ENCODE measurements at places on chromosomes 16 and 17. TPM values are rescaled to one million over a fixed set of nuclear protein-coding genes. Genes with fewer than 3 reads are reported as not detected.
A peak's percentile ranks its signal among the peaks of the same experiment; 100 is the strongest.

CIBAR2 gene
- polyA plus RNA-seq, result not detected

KRT24 gene
- polyA plus RNA-seq, result 0.56 TPM

LRRC36 gene
- not detected for polyA plus RNA-seq

RPL27 gene
- 2,693 TPM for polyA plus RNA-seq

PRSS33 gene
- not detected for polyA plus RNA-seq

CRYBA1 gene
- not detected for polyA plus RNA-seq

C16orf96 gene
- not detected for polyA plus RNA-seq

KRTAP3-2 gene
- polyA plus RNA-seq, result not detected

TBC1D3K gene
- polyA plus RNA-seq, result not detected

MEOX1 gene
- 3.3 TPM for polyA plus RNA-seq

SLC47A1 gene
- 1.1 TPM for polyA plus RNA-seq

MIEF2 gene
- polyA plus RNA-seq, result 2.1 TPM

GRCh38 chr17:64546716-64547115 is 39.9 kb downstream of the CEP95 start:
- no peak for DNase-seq

GRCh38 chr16:58449768-58450167 is 50.2 kb upstream of the NDRG4 start:
- DNase-seq, result no peak

GRCh38 chr16:20873331-20873730 is 26.8 kb downstream of the DCUN1D3 start:
- no peak for DNase-seq

GRCh38 chr17:9684955-9685621 is 39.8 kb downstream of the USP43 start:
- no peak for DNase-seq

DNA sequence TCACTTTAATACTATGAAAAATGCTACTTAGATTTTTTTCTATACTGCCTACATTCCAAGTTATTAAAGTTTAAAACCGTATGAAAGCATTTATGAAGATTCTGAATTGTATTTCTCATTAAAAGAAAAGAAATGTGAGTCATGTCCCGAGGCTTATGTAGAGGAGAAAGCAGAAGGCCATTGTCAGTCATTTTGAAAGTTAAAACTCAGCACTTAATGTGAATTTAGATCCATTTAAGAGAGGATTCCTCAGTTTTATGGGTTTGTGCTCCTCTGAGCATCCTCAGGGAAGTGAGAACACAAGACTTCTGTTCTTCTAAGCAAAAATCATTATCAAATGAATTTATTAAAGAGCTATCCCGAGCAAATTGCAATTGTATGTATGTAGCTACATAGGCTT is 11.8 kb downstream of the C17orf75 start:
- DNase-seq, result no peak

- peak; percentile 88 for DNase-seq
Measured at GRCh38 chr17:1490643-1491442, 1.6 kb downstream of the MYO1C start.

DNA sequence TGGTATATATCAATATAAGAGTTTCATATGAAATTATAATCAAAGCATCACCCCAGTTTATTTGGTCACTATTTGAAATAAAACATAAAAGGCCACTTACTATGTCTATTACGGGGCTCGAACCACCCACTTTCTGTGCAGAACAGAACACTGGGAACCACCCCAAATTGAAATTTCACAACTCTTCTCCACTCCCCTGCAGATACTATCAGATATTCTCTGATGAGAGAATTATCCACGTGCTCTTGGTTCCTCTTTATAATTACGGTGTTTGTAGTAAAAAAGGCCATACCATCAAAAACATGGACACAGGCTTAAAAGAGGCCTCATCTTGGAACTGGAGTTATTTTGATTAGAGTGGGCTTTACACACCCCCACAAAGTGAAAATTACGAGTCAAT is 82.8 kb downstream of the WDR59 start:
- DNase-seq, result no peak

DNA sequence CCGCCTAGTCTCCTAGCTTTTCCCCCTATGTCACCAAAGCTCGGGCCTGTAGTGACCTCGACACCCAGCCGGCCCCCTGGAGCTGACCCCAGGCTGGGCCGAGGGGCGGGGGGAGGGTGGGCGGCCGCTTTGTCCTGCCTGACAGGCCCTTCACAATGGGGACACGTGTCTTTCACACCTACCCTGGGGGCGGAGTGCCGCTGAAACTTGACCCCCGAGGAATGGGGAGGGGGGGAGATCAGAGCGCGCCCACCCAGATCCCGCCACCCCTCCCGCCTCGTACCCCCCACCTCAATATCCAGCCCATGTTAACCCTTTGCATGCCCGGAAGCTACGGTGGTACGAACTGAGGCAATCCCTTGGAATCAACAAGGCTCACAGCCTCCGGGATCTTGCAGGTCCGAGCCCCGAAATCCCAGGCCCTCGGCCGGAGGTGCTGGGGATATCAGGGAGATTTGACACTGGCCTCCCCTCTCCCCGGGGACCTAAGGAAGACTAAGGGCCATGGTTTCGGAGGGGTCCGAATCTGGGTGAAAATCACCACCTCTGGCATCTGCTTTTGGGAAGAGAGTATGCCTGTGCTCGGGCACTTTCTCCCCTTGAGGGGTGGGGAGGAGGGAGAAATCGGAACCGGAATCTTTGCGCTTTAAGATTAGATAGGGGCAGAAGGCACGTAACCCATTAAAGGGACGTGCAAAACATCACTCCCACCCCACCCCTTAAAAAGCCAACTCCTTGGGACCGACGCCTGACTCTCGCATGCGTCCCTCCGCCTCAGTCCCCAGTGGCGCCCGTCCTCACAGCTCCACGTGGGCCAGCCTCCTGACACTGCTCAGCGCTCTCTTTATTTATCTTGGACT is 2.6 kb downstream of the NOG start:
- no peak for DNase-seq

GRCh38 chr17:42200706-42201457 is 6.6 kb upstream of the GHDC start:
- DNase-seq, result peak; percentile 86

DNA sequence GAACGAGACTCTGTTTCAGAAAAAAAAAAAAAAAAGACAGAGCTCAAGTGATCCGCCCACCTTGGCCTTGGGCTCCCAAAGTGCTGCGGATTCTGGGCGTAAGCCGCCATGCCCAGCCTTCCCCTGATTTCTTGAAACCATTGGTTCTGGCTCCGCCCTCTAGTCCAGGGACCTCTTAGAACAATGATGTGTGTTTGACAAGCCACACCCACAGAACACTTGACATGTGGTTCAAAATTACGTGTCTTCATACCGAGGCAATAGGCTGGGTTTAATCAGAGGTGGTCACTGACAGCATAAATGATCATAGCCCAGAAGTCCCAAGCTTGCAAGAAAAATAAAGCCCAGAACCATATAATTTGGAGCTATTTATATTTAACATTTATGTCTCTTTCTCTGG is 23.0 kb downstream of the KNOP1 start:
- DNase-seq, result no peak

GRCh38 chr17:11557727-11558452 is 40.4 kb upstream of the DNAH9 start:
- no peak for DNase-seq

- DNase-seq, result no peak
Measured at GRCh38 chr17:59355030-59355701, 23.7 kb downstream of the YPEL2 start.

- DNase-seq, result peak; percentile 72
Measured at GRCh38 chr17:47205419-47205963, 3.7 kb upstream of the MYL4 start.

GRCh38 chr16:86661706-86662105 is 83.4 kb downstream of the FOXL1 start:
- no peak for DNase-seq

GRCh38 chr17:43701318-43701743 is 39.6 kb upstream of the MEOX1 start:
- peak; percentile 28 for DNase-seq

- no peak for DNase-seq
Measured at GRCh38 chr16:69223882-69224281, 36.9 kb downstream of the SNTB2 start.

- DNase-seq, result peak; percentile 42
Measured at GRCh38 chr17:39755554-39756379, 18.0 kb downstream of the GRB7 start.
